ENCODE measurements at places on chromosomes 13 and 19.

DNA sequence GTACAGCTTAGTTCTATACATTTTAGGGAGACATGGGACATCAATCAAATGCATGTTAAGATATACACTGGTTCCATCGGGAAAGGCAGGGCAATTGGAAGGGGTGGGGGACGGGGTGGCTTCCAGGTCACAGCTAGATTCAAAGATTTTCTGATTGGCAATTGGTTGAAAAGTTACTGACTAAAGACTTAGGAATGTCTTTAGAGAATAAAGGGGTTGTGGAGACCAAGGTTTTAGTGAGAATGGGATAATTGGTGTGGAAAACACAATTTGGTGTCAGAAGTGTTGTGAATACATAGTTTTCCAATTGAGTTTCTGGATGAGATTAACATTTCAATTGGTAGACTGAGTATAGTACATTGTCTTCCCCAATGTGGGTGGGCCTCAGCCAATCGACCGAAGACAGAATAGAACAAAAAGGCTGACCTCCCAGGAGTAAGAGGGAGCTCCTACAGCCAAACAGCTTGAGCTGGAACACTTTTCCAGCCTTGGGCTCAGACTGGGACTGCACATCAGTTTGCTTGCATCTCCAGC is 988 bp upstream of the CCDC169 start:
- no peaks in the 10 kb centered on the region for H3K4me1 ChIP-seq
- peak; percentile 61 for DNase-seq
- peak overlapping the region; percentile 41 for H3K27ac ChIP-seq
- H3K4me3 ChIP-seq = peak overlapping the region; percentile 40
- H3K36me3 ChIP-seq = 0 out of 2 replicates have a peak, but pooled peaks cover under 1% of the 10 kb centered on the region

DNA sequence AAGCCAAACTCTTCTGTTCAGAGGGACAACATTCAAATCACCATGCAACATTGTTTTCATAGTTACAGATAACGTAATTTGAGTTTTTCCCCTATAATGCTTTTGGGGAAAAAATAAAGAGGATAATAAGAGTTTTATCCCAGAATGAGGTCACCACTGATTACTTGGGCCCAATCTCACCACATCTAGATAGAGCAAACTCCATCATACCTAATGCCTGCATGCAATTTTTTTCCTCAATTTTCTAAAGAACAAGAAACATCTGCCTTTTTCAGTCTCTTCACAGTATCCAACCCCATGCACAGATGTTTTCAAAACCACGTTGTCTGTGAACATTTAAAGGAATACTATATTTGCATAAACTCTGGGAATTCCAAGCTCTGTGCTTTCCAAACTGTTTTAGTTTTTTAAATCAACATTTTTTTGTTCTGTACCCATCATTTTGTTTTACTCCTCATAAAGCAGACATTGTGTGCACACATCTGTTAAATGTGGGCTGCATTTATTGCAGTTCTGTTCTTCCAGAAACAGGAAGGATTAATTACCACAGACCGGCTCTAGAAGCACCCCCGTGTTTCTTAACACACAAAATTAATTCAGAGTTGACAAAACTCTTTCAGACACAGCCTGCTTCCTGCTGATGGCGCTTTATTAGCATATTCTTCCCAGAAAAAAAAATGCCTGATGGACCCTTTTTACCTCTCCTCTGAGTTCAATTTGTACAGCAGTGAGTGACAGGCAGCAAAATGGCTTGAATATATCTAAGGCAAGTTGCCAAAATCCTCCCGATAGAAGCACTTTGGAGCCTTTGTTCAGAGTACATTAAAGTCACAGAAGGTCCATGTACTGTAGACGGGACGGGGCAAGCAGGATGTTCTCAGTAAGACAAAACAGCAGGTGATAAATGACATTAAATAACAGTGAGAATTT is 1171.9 kb downstream of the EFNB2 start:
- H3K4me1 ChIP-seq = no peaks in the 10 kb centered on the region
- H3K4me3 ChIP-seq = no peak overlapping the region
- H3K36me3 ChIP-seq = no peaks in the 10 kb centered on the region
- H3K27me3 ChIP-seq = no peaks in the 10 kb centered on the region

DNA sequence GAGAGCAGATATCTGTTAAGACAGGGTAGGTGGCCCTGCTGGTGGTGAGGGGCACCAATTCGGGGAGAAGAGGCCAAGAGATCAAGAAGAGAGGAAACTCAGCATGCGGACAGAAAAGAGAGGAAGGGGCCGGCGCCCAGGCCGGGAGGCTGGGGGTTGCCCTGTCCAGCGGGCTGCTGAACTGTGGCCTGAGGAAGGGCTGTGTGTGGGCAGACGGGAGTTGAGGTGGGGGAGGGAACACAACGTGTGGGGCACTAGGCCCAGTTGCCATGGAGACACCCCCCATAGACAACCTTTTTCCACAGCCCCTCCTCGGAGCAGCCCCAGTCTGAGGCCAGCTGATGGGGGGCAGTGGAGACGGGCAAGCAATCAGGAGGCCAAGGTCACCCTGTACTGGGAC is 2.5 kb upstream of the CACNG8 start:
- H3K36me3 ChIP-seq = peaks cover under 1% of the 10 kb centered on the region
- H3K4me1 ChIP-seq = peaks cover 5% of the 10 kb centered on the region
- H3K27ac ChIP-seq = no peak overlapping the region

- DNase-seq = no peak
- no peak overlapping the region for H3K4me3 ChIP-seq
- H3K27ac ChIP-seq = no peak overlapping the region
Observed at GRCh38 chr13:78309497-78310180, 293.7 kb downstream of the POU4F1 start.

- H3K4me3 ChIP-seq = no peak overlapping the region
- no peaks in the 10 kb centered on the region for H3K27me3 ChIP-seq
- H3K4me1 ChIP-seq = peaks cover 5% of the 10 kb centered on the region
Observed at GRCh38 chr13:29564818-29565217, 30.7 kb downstream of the SLC7A1 start.

DNA sequence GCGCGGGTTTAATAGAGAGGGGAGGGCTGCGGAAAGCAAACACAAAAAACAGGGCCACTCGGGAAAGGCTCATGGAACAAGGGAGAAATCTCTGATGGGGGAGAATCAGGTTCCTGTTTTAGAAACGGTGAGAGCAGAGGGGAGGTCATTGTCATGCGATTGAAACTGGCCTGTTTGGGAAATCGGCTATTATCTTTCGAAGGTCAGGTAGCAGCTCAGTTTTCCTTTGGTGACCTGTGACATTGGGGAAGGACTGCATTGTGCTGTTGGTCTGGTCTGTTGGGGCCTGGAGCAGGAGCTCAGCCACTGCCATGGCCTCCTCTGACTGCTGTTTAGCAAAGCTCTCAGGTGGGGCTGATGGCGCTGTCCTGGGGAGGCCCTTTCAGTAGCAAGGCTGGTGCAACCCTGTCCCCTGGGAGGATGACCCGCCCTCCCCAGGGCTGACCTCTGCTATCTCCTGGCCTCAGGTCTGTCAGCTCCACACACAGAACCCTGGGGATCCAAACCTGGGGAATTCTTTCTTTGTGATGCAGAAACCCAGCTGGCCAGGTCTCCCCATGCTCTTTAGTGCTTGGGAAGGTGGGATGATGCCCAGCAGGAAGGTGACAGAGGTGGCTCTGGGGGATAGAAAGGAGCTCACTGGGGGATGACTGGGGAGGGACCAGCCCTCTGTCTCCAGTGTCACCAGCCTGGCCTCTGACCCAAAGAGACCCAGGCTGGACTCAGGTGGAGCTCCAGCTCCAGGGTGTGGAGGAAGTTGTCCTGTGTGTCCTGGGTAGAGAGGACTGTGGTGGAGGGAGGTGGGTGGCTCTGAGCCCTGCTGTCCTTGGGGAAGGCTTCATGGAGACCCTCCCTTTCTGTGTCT is 21.2 kb upstream of the CD177 start:
- no peak overlapping the region for H3K27ac ChIP-seq
- no peaks in the 10 kb centered on the region for H3K4me1 ChIP-seq
- no peak overlapping the region for H3K4me3 ChIP-seq
- no peaks in the 10 kb centered on the region for H3K27me3 ChIP-seq

DNA sequence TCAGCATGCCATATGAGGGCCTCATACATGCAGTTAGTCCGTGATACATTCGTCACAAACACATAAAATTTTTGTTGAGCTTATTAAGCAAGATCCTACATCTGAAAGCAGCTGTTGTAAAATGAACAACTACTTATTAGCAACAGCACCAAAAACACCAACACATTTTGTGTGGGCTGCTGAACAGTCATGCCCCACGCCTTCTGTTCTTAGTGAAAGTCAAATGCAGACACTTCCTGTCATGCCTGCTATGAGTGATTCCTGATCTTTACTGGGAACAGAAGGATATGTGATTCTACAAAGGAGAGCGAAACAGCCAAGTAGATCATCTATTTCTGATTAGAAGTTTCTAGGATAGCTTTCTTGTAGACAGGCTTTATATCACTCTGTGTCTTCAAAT is 4.2 kb upstream of the B3GLCT start:
- DNase-seq = no peak
- no peak overlapping the region for H3K4me3 ChIP-seq
- H3K36me3 ChIP-seq = no peaks in the 10 kb centered on the region
- no peaks in the 10 kb centered on the region for H3K4me1 ChIP-seq
- no peak overlapping the region for H3K27ac ChIP-seq

- no peak overlapping the region for H3K27ac ChIP-seq
- no peaks in the 10 kb centered on the region for H3K36me3 ChIP-seq
- no peaks in the 10 kb centered on the region for H3K27me3 ChIP-seq
Observed at GRCh38 chr13:46372071-46372470, 15.0 kb downstream of the RUBCNL start.

GRCh38 chr19:3003046-3003445 is 25.7 kb downstream of the TLE6 start:
- no peak overlapping the region for H3K4me3 ChIP-seq
- peaks cover 7% of the 10 kb centered on the region for H3K4me1 ChIP-seq
- H3K36me3 ChIP-seq = 0 out of 2 replicates have a peak, but pooled peaks cover 2% of the 10 kb centered on the region
- DNase-seq = no peak

DNA sequence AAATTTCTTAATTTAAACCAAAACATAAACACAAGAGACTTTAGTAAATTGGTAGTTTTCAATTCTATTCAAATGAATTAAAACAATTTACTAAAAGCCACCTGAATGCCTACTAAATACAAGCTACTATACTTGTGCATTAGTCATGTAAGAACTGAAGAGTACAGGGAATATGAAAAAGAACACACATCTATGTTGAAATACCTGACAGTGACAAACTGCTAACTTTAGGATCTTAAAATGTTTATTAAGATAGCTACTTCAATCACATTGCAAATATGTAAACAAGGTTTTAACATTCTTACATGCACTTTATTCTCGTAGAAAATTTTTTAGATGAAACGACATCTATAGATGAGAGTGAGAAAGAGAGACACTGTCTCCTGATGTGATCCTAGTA is 4.1 kb downstream of the SPRYD7 start:
- H3K36me3 ChIP-seq = no peaks in the 10 kb centered on the region
- no peak overlapping the region for H3K4me3 ChIP-seq

DNA sequence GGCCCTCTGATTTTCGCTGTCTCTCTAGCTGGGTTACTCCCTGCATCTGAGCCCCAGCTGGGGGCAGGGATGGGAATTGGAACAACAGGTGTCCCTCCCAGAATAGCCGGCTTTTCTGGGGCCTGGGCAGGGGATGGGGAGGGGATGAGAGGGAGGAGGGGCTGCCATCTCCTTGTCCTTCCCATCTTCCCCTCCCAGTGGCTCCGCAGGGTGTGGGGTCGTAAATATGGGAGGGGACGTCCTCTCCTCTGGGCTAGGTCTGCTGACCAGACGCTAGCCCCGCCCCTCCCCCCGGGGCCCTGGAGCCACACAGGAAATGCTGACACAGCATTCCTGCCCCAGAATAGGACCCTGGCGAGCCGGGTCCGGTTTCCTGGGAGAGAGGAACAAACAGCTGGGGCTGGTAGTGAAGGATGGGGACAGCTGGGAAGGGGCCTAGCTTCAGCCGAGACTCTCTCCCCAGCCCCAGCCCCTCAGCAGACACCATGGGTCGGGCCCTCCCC is 1.1 kb downstream of the RYR1 start:
- H3K4me3 ChIP-seq = peak overlapping the region; percentile 38
- no peak overlapping the region for H3K27ac ChIP-seq
- no peaks in the 10 kb centered on the region for H3K27me3 ChIP-seq
- DNase-seq = no peak
- no peaks in the 10 kb centered on the region for H3K36me3 ChIP-seq

DNA sequence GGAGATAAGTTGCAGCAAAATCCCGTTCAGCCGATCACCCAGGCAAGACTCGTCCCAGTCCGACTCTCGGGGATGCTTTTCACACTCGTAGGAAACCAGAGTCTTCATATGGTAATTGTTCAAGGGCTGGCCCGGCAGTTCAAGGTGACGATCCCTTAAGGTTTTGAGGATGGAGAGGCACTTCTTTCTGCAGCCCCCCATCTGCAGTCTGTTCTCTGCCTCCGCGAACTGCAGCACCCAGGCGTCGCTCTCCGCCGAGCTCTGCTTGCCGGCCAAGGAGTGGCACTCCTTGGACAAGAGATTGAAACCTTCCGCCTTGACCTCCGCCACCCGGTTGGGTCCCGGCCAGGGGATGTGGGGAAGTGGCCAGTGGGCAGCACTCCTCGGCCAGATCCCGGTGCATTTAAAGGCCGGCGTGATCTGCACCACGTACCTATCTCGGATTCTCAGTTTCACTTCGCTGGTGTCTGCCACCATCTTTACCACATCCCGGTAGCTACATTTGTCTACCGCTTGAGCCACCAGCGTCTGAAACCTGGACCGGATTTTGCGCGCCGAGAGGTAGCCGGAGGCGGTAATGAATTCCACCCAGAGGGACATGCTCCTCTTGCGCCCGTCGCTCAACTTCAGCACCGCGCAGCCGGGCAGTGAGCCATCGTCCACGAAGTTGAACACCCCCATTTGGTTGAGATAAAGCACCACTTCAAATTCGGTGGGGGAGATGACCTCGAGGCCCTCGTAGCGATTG is 1.1 kb downstream of the MAB21L1 start:
- no peak for DNase-seq
- peaks cover 54% of the 10 kb centered on the region for H3K27me3 ChIP-seq
- no peaks in the 10 kb centered on the region for H3K4me1 ChIP-seq
- peak overlapping the region; percentile 34 for H3K4me3 ChIP-seq
- H3K36me3 ChIP-seq = no peaks in the 10 kb centered on the region
- H3K27ac ChIP-seq = no peak overlapping the region

DNA sequence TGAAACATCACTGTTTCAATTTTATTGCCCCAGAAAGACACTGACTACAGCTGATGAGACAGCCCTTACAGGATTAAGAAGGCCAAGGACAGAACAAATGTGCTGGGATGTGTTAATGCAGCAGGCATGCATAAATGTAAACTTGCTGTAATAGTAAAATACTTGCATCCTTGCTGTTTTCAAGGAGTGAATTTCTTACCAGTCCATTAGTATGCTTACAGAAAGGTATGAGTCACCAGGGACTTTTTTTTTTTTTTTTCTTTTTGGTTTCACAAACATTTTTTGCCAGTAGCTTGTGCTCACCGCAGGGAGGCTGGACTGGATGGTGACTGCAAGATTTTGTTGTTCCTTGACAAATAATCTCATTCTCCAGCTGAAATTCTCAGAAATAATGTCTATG is 55.1 kb downstream of the GPR180 start:
- H3K27me3 ChIP-seq = no peaks in the 10 kb centered on the region
- H3K36me3 ChIP-seq = no peaks in the 10 kb centered on the region
- H3K4me1 ChIP-seq = no peaks in the 10 kb centered on the region
- DNase-seq = no peak

- no peak overlapping the region for H3K4me3 ChIP-seq
- DNase-seq = no peak
- H3K27me3 ChIP-seq = no peaks in the 10 kb centered on the region
- H3K27ac ChIP-seq = no peak overlapping the region
- H3K4me1 ChIP-seq = peaks cover 7% of the 10 kb centered on the region
Observed at GRCh38 chr19:55160128-55160985, 2.8 kb upstream of the TNNI3 start.

GRCh38 chr13:48578516-48579164 is 45.8 kb upstream of the RCBTB2 start:
- H3K27ac ChIP-seq = no peak overlapping the region
- no peak overlapping the region for H3K4me3 ChIP-seq
- no peaks in the 10 kb centered on the region for H3K27me3 ChIP-seq
- no peaks in the 10 kb centered on the region for H3K36me3 ChIP-seq
- H3K4me1 ChIP-seq = no peaks in the 10 kb centered on the region
